Left colon (tissue), 2 donors: ENCODE measurements at places on chromosomes 2 and 18.

- no peak for DNase-seq
Measured at GRCh38 chr2:168145011-168145410, 102.4 kb downstream of the STK39 start.

DNA sequence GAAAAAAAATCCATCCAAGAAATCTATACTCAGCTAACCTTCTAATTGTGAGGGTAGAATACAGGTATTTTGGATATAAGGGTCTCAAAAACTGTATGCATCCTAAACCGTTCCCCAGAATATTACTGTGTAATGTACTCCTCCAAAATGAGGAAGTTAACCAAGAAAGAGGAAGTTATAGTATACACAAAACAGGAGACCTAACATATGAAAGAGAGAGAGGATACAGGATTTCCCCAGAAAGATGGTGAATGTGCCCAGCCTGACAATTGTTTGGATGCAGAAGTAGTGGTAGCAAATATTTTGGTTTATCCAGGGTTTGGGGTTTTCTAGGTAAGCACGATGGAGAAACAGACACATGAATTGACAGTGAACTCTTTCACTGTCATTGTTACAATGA, 50.6 kb downstream of the GALNT3 start:
- no peak for DNase-seq

GRCh38 chr2:15092691-15093090, 460.2 kb downstream of the LRATD1 start:
- DNase-seq, result no peak

DNA sequence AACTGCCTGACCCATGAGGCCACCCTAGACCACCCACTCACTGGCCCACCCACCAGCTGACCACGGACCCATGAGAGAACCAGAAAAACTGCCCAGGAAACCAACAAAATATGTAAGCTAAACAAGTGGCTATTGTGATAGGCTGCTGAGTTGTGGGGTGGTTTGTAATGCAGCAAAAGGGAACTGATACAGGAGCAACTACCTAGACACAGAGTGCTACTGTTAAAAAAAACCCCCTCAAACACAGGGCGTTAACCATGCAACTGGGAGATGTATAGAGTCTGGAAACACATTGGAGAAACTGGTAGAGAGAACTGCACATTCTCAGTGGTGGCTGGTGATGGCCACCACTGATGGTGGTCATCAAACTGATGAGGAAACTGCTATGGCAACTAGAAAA, 206.3 kb upstream of the GYPC start:
- no peak for DNase-seq

GRCh38 chr2:154391051-154391450, 307.4 kb upstream of the KCNJ3 start:
- no peak for DNase-seq

DNA sequence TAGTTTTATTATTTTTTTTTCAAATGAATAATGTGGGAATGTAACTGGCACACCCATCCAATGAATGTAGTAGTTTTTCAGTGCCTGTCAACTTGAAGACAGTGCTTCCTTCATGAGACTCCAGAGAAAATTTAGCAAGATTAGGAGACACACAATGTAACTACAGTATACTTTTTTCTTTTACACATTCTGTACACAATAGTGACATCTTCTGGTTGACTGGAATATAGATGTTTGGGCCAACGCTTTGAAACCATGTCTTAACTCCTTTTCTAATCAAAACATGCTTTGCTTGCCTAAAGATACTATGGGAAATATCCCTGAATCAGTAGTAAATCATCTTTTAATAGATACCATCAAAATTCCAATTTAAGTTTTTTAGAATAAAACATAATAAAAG, 229.5 kb upstream of the ZC3H15 start:
- no peak for DNase-seq

- DNase-seq, result no peak
Measured at GRCh38 chr2:123770996-123771720, 253.9 kb upstream of the CNTNAP5 start.

- DNase-seq, result no peak
Measured at GRCh38 chr18:78558948-78559347, 420.7 kb upstream of the SALL3 start.

GRCh38 chr2:168245074-168245825, 2.1 kb downstream of the STK39 start:
- DNase-seq, result no peak

GRCh38 chr18:76404345-76404831, 90.7 kb downstream of the ZNF516 start:
- DNase-seq, result no peak

DNA sequence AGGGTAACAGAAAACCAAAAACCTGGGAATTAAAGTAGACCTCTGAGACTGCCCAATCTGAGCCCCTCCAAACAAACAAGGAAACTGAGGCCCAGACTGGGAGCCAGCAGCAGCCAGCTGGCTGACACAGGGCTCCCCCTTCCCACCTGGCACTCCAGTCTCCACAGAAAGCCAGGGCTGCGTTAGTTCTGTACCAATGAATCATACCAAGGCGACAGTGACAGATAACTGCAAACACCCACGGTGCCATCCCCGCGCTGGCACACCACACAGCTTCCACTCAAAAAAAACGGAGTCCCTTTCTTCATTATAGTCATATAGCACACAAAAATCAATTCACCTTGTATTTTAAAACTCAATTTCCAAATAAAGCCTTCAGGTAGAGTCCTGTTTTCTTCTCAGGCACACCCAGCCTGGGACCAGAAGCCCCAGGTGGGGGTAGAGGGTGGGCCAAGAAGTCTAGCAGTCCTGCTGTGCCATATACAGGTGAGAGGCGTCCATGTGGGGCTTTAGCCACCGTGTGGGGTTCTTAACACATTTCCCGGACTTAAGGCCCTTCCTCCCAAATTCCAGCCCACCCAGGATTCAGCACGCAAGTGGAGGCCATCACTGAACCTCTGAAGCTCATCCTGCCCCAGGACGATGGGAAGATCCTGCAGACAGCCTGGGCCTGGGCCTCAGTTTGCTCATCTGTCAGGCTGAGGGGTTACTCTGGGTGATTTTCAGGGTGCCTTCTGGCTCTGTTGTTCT, 1.2 kb downstream of the PER2 start:
- DNase-seq, result peak; percentile 35

DNA sequence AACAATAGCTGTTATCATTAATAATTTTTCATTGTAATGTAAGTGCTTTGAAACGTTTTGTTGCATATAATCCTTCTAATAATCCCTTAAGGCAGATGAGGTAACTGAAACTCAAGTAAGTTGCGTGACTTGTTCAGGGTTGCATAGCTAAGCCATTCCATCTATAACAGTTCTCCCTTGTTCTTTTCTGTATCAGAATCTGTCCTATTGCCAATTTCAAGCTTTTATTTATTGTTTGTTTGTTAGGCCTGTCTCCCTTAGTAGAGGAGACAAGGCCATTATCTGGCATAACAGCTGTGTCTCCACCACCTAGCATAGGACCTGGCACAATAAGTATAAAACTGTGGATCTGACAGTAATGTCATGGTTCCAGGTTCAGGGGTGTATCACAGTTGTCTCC, 19.4 kb downstream of the BABAM2 start:
- no peak for DNase-seq

- no peak for DNase-seq
Measured at GRCh38 chr2:189297446-189297845, 117.9 kb upstream of the COL5A2 start.

GRCh38 chr2:880201-880970, 70.3 kb upstream of the SNTG2 start:
- no peak for DNase-seq

GRCh38 chr2:64383016-64383591, 70.9 kb upstream of the LGALSL start:
- DNase-seq, result no peak

- DNase-seq, result no peak
Measured at GRCh38 chr2:113361051-113361450, 76.4 kb upstream of the ZNG1B start.

DNA sequence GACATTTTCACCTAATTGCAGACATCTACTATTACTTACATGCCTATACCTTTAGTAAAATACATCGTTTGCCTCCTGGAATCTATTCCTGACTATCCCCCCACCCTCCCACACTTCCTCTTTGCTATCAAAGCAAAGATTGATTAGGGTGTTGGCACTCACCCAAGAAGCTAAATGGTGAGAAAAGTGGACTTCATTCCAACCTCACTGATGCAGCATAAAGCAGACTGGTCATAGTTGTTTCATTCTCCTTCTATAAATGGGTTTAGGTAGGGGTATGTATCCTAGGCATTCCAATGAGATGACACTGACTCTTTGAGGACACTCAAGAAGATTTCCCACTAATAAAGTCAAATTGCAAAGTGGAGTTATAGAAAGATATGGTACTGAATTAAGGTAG, 97.4 kb downstream of the LRP1B start:
- DNase-seq, result no peak

DNA sequence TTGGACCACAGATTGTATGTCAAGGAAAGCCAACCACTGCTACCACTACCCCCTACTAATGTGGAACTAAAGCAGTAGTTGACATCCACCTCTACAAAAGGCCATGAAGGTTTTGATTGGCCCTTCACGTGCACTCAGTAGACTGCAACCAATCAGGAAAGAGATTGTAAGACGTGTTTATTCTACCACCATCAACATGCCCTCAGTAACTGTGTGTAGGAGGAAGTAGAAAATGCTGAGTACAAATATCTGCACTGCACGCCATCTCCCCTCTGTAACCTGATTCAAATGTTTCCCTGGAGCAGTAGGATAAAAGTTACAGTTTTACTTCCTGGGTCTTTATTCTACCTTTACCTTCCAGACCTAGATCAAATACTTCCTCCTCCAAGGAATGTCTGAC, 2.9 kb upstream of the CASP10 start:
- DNase-seq, result no peak

GRCh38 chr18:49249521-49249920, 210.9 kb downstream of the DYM start:
- no peak for DNase-seq

DNA sequence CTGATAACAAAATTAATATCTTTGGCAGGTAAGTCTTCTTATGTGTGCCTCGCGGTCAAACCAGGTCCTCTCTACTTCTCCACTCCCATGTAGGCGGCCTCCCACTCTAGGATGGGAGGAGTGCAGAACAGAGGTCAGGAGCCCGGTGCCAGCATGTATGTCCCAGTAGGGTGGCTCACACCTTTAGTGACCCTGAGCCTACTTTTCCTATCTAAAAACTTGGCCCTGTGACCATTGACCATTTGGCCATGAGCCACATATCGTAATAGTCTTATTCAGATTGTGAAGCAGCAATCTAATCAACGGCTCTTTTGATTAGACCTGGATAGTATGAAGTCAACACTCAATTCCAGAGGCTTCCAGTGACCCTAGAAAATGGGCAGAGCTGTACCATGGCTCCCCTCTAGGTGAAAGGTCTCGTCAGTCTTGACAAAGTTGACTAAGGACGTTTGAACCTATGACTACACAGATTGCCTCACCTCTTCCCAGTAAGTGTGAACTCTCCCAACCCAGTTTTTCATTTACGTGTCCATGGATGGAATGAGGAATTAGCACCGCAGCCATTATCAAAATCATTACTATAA, 17.1 kb upstream of the FABP1 start:
- peak; percentile 88 for DNase-seq

- no peak for DNase-seq
Measured at GRCh38 chr18:13425357-13426091, 207.0 kb downstream of the LDLRAD4 start.

DNA sequence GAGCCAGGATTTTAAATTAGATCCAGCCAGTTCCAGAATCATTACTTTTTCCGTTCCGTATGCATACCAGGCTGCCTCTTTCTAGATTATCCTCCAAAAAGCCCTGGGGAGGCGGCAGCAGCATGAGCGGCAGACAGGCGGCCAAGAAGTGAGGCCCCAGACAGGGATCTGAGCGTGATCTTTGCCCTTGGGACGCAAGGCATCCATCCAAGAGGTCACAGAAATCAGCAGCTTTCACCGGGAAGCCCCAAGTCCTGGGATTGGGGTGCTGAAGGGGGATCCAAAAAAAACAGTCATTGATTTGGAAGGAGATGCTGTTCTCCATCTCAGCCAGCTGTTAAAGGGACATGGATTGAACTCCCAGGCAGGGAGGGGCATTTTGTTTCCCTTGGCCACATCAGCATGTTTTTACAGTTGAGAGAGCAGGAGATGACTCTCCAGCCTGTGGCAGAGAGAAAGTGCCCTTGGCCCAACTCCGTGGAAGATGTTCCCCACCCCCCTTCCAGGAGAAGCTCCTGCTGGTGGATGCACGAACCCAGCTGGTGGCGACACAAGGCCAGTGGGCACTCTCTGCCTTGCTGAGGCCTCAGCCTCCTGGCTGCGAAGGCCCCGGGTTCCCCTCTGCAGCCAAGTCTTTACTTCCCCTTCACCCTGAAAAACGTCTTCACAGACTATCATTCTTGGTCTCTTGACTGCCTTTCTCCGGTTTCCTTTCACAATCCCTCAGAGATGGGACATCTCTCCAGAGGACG, 265.6 kb downstream of the ANAPC1 start:
- DNase-seq, result no peak

DNA sequence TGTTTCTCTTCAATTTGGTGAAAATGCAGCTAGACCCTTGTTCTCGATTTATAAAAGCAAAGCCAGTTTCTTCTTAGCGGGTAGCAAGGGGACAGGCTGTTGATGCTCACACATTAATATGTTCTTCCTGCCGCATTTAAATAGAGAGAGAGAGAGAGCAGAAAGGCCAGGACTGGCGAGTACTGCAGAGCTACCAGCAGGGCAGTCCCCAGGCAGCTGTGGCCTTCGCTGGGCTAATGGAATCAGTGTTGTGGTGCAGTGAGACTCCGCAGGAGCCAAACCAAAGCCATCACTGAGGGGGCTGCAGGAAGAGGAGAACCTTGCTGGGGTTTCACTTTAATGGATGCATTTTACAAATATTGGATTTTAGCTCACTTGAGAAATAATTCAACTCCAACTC, 223.6 kb downstream of the ACTR3 start:
- DNase-seq, result no peak

GRCh38 chr2:1140389-1141003, 189.8 kb downstream of the SNTG2 start:
- DNase-seq, result peak; percentile 21

GRCh38 chr18:22171258-22172119, 2.1 kb downstream of the GATA6 start:
- no peak for DNase-seq

DNA sequence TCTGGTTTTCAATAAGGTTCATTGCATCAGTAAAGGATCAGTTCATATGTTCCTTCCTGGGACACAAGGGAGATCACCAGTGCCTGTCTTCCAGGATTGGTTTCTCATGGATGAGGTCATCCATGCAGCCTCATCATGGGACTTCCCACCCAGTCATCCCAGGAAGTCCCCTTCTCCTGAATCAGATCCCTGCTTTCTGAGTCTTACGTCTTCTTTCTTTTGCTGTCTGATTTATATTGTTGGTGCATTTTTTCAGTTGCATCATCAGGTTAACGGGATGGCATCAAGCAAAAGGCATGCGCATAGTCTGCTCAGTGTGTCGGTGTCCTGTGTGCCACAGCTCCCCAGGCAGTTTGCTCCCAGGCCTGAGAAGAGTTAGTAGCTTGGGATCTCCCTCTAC, 105.9 kb downstream of the SOX11 start:
- no peak for DNase-seq

DNA sequence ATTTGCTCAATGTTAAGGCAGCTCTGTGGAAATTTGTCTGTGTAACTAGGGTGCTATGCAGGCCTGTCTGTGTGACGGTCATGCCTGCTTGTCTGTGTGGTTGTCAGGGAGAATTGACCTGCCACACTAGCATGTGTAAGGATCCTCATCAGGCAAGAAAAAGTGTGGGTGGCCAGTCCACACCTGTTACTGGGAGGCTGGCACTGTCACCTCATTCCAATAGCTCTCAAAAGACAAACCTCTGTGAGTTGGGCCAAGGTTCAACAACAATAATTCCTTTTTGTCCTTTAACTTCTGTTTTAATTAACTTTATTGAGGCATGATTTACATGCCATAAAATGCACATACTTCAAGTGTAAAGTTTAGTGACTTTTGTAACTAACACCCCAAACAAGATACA, 4.2 kb upstream of the MARCO start:
- DNase-seq, result peak; percentile 28
